ENCODE measurements at places on chromosomes 1 and 21.
A peak's percentile ranks its signal among the peaks of the same experiment; 100 is the strongest.

GRCh38 chr1:238648751-238649150, 737.6 kb upstream of the CHRM3 start:
- H3K27me3 ChIP-seq, result no peaks in the 10 kb centered on the region
- no peak overlapping the region for H3K27ac ChIP-seq
- no peaks in the 10 kb centered on the region for H3K4me1 ChIP-seq
- no peak for DNase-seq

DNA sequence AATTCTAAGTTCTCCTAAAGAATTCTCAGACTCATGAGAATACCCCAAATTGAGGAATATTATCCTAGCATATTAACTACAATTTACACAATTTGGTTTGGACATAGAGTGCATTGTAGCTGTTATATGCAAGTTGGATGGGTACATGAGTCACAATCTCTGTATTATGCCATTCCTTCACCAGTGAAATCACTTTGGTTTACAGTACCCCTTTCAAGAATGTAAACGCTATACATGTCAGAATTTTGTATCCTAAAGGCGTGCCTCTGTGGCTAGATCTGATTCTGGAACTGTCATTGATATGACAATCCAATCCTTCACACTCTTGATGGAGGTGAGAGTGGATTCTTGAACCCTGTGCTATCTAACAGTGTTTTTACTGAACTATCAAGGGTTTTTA, 6.7 kb upstream of the IL10RB start:
- peak overlapping the region; percentile 27 for H3K4me3 ChIP-seq
- peaks cover 31% of the 10 kb centered on the region for H3K4me1 ChIP-seq

- no peak for DNase-seq
- H3K27ac ChIP-seq, result no peak overlapping the region
- H3K27me3 ChIP-seq, result no peaks in the 10 kb centered on the region
- H3K36me3 ChIP-seq, result no peaks in the 10 kb centered on the region
Observed at GRCh38 chr21:35367553-35367952, 318.5 kb upstream of the RUNX1 start.

GRCh38 chr1:75745276-75745675, 20.8 kb downstream of the ACADM start:
- no peak overlapping the region for H3K4me3 ChIP-seq
- no peaks in the 10 kb centered on the region for H3K27me3 ChIP-seq

- no peaks in the 10 kb centered on the region for H3K4me1 ChIP-seq
- no peaks in the 10 kb centered on the region for H3K36me3 ChIP-seq
- DNase-seq, result no peak
- H3K27me3 ChIP-seq, result no peaks in the 10 kb centered on the region
- H3K4me3 ChIP-seq, result no peak overlapping the region
- H3K27ac ChIP-seq, result no peak overlapping the region
Observed at GRCh38 chr1:7640920-7641585, 130.0 kb upstream of the VAMP3 start.

DNA sequence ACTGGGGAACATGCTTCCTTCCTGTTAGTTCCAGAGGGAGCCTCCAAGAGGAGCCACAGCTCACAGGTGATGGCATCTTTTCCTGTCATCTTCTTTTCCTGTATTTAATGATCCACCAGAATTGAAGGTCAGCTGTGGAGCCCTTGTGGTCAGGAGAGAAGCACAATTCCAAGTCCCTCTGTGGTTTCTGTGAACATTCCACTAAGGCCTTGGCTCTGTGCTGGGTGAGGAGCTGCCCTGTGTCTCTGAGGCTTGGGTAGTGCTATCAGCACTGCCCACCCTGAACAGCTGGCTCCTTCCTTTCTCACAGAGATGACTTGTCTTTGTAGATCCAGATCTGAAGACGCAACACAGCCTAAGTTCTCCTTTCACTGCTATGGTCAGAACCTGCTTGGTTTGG, 141.9 kb upstream of the MAP1LC3C start:
- H3K27me3 ChIP-seq, result no peaks in the 10 kb centered on the region
- no peaks in the 10 kb centered on the region for H3K4me1 ChIP-seq
- no peak overlapping the region for H3K4me3 ChIP-seq
- no peak overlapping the region for H3K27ac ChIP-seq
- no peaks in the 10 kb centered on the region for H3K36me3 ChIP-seq

GRCh38 chr1:8078176-8078671, 52.1 kb upstream of the ERRFI1 start:
- DNase-seq, result no peak
- no peak overlapping the region for H3K4me3 ChIP-seq
- H3K36me3 ChIP-seq, result no peaks in the 10 kb centered on the region
- no peaks in the 10 kb centered on the region for H3K4me1 ChIP-seq

- H3K4me1 ChIP-seq, result no peaks in the 10 kb centered on the region
- no peaks in the 10 kb centered on the region for H3K36me3 ChIP-seq
- peaks cover 12% of the 10 kb centered on the region for H3K27me3 ChIP-seq
- no peak for DNase-seq
- no peak overlapping the region for H3K4me3 ChIP-seq
Observed at GRCh38 chr1:66705110-66705509, 47.1 kb upstream of the DYNLT5 start.

- H3K36me3 ChIP-seq, result no peaks in the 10 kb centered on the region
- no peak overlapping the region for H3K27ac ChIP-seq
- DNase-seq, result no peak
- H3K27me3 ChIP-seq, result no peaks in the 10 kb centered on the region
Observed at GRCh38 chr1:218867941-218868626, 305.6 kb upstream of the LYPLAL1 start.

DNA sequence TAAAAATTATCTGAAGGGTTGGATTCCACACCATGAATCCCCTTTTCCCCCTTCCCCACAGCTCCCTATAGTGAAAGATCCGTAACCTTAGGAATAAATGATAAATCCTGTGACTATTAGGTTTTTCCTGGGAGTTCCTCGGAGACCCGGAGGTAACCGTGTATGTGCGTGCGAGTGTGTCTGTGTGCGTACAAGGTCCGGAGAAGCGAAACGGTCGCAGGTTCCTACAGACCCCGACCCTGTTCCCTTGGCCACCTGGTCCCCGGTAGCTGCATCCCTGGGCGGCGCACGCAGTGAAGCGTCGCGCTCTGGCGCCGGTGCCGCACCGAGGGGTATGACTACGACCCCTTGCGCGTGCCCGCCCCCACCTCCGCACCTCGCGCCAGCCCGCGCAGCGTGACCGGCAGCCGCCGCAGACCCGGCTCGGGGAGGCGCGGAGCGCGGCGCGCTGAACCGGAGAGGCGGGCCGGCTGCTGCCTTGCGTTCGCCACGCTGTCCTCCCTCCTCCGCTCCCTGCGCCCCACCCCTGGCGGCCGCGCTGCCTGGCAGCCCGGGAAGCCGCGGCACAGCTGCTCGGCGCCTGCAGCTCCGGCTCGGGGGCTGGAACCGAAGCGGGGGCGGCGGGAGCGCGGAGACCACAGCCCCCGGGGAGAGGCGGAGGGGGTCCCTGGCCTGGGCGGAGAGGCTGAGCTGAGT, at the start of gene AK5:
Gene AK5, plus strand, starts transcription at position 529 of the 696 bp plus-strand sequence. CDS start 295 bp downstream, outside the sequence.
- no peak within 1 kb of the TSS for H3K27ac ChIP-seq
- peaks cover 18% of the 10 kb centered on the region for H3K27me3 ChIP-seq
- peak within 1 kb of the TSS; percentile 60 for H3K4me3 ChIP-seq
- peak; percentile 24 for DNase-seq
- H3K4me1 ChIP-seq, result peaks cover 30% of the 10 kb centered on the region

DNA sequence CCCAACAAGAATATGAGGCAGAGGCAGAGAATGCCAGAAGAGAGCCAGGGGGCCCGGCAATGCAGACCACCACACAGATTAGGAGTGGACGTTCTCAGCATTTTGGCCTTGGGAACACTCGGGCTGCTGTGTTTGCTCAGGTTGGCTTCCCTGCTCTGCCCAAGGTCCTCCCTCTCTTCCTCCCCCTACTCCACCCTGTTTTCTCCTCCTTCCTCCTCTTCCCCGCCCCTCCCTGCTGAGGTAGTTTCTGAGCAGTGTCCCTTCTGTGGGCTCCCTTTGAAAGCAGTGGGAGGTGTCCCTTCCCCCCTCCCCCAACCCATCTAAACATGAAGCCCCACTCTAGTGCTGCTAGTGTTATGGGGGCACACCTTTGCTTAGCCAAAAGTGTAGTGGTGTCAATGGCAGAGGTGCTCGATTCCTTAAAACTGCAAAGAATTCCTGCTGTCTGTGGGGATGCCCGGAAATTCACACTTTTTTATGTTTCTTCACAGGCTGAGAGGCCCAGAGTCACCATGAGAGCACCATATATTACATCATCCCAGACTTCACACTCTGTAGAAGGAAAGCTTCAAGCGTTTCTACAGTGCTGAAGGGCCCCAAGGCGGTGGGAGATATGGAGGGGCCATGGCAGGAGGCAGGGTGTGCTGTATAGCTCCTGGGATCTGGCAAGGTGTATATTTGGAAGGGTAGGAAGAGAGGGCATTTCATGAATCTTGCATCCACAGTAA, at the start of gene HHIPL2:
Gene HHIPL2, minus strand, starts transcription at position 161 of the 728 bp plus-strand sequence. Its CDS starts 60 bp downstream, at position 101.
- no peak within 1 kb of the TSS for H3K27ac ChIP-seq
- H3K4me3 ChIP-seq, result no peak within 1 kb of the TSS
- no peaks in the 10 kb centered on the region for H3K36me3 ChIP-seq
- DNase-seq, result no peak

GRCh38 chr1:193105821-193106177, 585 bp upstream of the GLRX2 start:
- no peak for DNase-seq
- peak overlapping the region; percentile 76 for H3K4me3 ChIP-seq
- H3K36me3 ChIP-seq, result no peaks in the 10 kb centered on the region
- H3K27me3 ChIP-seq, result no peaks in the 10 kb centered on the region
- H3K27ac ChIP-seq, result no peak overlapping the region
